ENCODE measurements at places on chromosomes 7 and 10.
A peak's percentile ranks its signal among the peaks of the same experiment; 100 is the strongest.

DNA sequence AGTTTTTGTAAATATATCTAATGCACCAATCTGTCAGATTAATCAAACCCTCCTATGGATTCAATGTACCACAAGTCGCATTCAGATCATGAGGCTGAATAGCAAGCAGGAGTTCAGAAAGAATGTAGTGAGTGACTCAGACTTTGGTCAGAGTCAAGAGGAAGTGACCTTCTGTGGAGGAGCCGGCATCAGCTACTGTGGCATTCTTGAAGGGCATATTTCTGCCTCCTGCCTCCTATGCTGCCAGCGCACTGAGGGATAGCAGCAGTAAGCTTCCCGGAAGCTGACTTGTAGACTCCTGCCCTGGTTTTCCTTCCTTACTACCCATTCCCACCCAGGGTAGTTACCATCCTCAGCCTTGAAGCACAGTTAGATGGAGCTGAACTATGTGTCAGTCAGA, 867.5 kb downstream of the NRG3 start:
- DNase-seq, result peak; percentile 57

DNA sequence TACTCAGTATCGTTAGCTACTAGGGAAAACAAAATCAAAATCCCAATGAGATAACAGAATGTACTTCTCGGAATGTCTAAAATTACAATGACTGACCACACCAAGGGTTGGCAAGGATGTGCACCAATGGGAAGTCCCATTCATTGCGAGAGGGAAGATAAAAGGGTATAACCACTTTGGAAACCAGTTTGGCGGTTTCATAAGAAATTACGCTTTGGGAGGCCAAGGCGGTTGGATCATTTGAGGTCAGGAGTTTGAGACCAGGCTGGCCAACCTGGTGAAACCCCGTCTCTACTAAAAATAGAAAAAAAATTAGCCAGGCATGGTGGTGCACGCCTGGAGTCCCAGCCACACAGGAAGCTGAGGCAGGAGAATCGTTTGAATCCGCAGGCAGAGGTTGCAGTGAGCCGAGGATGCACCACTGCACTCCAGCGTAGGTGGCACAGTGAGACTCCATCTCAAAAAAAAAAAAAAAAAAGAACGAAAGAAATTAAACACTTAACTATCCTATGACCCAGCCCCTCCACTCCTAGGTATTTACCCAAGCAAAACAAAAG, 7.6 kb downstream of the HACD1 start:
- no peak for DNase-seq

- no peak for DNase-seq
Measured at GRCh38 chr10:85849315-85849714, 517.3 kb downstream of the GRID1 start.

GRCh38 chr10:132705173-132705572, 80.8 kb downstream of the NKX6-2 start:
- no peak for DNase-seq

GRCh38 chr7:34083440-34083839, 178.1 kb downstream of the BMPER start:
- no peak for DNase-seq

DNA sequence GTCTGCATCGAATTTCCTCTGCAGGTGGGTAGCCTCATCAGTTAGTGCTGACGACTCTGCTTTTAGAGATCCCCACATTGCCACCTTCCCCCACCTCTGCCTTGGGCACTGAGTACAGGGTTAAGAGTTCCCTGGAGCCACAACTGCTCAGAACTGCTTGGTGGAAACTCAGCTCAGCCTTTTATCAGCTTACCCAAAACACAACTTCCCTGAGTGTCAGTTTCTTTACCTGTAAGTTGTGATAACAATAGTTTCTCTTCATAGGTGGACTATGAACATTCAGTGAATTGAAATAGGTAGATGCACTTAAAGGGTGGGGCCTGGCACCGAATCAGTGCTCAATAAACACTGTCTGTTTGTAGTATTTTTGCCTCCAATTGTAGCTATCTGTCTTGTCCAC, 11.3 kb downstream of the ASB13 start:
- no peak for DNase-seq

GRCh38 chr7:27130540-27131389, at the start of gene HOXA4:
HOXA4 (minus strand) TSS chr7:27130757; CDS start chr7:27130733, 24 bp downstream.
- DNase-seq, result peak; percentile 89

- DNase-seq, result no peak
Measured at GRCh38 chr10:84862551-84862950, 534.2 kb downstream of the CCSER2 start.

DNA sequence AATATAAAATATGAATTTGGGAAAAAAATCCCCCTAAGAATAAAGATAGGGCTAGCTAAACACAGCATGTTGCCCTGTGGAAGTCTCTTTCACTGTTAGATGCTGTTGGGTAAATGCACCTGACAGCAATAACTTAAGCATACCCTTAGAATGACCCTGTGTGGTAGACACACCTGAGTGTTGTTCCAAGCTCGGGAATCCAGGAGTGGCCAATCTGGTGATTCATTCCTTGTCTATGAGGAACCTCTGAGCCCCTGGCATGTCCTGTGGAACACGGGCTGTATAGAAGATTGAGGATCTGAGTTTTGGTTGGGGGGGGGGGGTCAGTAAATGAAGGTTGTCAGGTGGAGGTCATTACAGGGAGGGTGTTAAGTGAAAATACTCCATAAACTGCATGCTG, 730.0 kb upstream of the IGFBP3 start:
- DNase-seq, result no peak

DNA sequence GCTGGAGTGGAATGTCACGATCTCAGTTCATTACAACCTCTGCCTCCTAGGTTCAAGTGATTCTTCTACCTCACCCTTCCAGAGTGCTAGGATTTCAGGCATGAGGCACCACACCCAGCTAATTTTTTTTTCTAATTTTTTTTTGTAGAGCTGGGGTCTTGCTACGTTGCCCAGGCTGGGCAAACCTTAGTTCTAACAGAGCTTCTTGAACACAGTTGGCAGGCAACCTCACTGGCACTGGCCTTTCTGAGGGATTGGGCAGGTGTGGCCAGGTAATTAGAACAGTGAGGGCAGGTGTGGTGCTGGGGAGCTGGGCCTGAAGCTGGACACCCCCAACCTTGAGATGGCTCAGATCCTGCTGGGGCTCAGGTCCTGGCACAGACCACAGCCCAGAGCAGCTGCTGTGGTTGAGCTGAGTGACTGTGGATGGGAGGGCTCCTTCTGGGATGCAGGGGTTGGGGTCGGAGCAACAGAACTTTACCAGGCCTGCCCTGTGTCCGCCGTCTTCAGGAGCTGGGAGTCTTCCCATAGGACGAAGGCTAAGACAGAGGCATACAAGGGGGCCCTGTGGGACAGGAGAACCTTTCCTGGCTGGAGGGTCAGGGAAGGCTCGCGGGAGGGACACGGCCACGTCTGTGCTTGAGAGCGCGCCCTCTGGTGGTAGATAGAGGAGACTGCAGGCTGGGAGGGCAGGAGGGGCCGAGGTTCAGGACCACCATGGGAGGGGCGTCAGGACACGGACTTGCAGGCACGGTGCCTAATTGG, 48.2 kb downstream of the COL26A1 start:
- no peak for DNase-seq

- DNase-seq, result no peak
Measured at GRCh38 chr7:44712012-44712411, 36.6 kb upstream of the ZMIZ2 start.

GRCh38 chr7:142800088-142800487, 29.3 kb downstream of the PRSS2 start:
- DNase-seq, result no peak

- no peak for DNase-seq
Measured at GRCh38 chr7:106572394-106573124, 88.4 kb downstream of the CCDC71L start.

GRCh38 chr10:69730251-69731156, 71.2 kb upstream of the COL13A1 start:
- DNase-seq, result peak; percentile 43

GRCh38 chr7:2923291-2923781, 79.2 kb upstream of the GNA12 start:
- DNase-seq, result no peak

- no peak for DNase-seq
Measured at GRCh38 chr7:100477871-100478267, 1.1 kb downstream of the TSC22D4 start.

GRCh38 chr10:3354174-3354900, 181.8 kb upstream of the PITRM1 start:
- DNase-seq, result no peak

DNA sequence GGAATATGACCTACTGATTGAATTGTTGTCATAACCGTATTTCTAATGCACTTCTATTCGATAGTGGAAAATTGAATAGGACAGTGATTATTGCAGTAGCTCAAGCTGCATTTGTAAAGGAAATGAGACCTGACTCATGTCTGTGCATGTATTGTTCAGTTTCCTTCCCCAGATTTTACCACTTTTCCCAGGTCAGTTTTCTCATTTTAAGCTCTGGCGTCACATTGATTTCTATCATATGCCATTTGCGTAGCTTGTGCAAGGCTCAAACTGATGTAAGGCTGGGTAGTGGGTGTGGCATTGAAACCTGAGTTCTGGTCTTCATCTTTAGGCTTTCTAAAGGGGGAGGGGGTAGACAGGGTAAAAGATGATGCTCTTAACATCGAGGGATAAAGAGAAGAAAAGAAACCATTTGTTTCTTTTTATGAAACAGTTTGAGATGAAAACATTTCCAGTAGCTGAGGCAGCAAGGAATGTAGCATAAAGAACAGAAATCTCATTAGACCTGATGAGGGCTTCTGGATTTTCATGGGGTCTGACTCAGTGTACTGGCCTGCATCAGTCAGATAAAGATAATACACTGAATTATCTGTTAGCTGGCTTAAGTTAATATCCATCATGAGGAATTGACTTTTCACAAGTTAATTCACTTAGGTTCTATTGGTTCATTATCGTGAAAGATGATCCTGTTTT, 182.3 kb upstream of the CDCA7L start:
- DNase-seq, result no peak

GRCh38 chr10:116696919-116697318, 45.4 kb downstream of the HSPA12A start:
- DNase-seq, result no peak

DNA sequence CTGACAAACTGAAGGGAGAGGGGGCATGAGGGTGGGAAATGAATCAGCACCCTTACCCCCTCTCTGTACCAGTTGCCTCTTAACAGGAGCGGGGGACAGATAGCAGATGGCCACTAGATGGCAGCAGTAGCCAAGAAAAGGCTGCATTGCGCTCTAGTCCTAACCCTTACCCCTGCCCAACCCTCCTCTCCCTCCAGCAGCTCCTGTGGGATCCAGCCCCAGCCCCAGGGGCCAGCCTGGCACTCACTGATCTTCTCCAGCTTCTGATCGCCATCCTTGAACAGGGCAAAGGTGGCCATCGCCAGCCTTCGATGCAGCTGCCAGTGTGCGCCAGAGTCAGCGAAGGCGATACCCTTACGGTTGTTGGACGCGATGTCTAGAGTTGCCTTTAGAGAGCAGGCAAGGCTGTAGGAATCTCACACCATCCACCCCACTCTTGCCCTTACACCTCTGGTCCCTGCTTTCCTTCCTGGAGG, 2.2 kb downstream of the CYP17A1 start:
- DNase-seq, result peak; percentile 66

GRCh38 chr10:283916-284356, 148.7 kb downstream of the ZMYND11 start:
- no peak for DNase-seq

GRCh38 chr7:109456116-109456515, 886.4 kb downstream of the DNAJB9 start:
- DNase-seq, result no peak

- no peak for DNase-seq
Measured at GRCh38 chr10:22623633-22624253, 90.6 kb downstream of the PIP4K2A start.

- no peak for DNase-seq
Measured at GRCh38 chr10:90905925-90906324, 15.0 kb downstream of the ANKRD1 start.

DNA sequence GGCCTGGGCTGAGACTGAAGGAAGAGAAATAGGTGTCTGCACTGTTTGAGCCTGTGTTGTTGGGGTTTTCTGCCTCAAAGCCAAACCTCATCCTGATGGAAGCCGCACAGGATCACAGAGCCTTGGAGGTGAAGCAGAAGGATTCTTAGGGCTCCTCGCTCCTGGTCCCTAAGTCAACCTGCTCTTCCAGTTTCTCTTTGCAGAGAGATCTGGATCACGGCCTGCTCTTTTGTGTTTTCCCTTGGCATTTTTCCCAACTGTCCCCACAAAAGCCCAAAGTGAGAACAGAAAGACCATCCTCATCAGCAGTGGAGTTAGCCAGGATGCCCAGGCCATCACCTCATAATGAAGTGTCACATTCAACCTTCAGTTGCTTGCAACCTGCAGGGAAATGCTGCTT, 20.3 kb upstream of the PPIA start:
- DNase-seq, result no peak

- peak; percentile 42 for DNase-seq
Measured at GRCh38 chr10:30701451-30702173, 72.1 kb upstream of the LYZL2 start.

DNA sequence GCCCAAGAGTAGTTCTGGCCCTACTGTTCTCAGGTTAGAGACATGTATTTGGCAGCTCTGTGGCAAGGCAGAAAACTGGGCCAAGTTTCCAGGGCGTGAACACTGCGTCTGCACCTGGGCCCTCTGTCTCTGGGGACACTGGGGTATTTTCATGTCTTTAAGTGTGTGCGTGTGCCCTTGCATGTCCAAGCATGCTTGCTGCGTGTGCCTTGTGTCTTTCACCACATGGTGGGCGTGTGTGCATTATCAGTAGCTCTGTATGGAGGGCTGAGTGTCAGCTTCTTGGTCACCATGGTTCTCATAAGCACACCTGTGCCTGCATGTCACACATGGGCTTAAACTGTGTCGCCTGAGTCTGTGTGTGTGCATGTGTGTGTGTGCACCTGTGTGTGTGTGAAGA, 69.3 kb downstream of the HIPK2 start:
- DNase-seq, result no peak

- DNase-seq, result no peak
Measured at GRCh38 chr7:144784943-144785342, 50.9 kb downstream of the TPK1 start.

- no peak for DNase-seq
Measured at GRCh38 chr10:119981826-119982225, 89.3 kb downstream of the SEC23IP start.

DNA sequence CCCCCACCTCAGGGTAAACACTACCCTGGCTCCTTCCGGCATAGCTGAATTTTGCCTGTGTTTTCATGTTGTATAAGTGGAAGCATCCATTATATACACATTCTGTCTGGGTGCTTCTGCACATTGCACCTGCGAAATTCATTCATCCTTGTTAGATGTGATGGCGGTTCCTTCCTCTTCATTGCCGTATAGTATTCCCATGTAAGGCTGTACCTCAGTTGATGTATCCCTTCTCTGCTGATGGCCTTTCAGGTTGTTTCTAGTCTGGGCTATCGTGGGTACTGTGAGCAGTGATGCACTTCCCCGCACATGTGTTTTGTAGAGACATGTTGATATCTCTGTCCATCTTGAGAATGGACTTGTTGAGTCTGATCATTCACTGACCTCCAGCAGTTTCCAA, 28.9 kb downstream of the ELFN1 start:
- DNase-seq, result no peak

DNA sequence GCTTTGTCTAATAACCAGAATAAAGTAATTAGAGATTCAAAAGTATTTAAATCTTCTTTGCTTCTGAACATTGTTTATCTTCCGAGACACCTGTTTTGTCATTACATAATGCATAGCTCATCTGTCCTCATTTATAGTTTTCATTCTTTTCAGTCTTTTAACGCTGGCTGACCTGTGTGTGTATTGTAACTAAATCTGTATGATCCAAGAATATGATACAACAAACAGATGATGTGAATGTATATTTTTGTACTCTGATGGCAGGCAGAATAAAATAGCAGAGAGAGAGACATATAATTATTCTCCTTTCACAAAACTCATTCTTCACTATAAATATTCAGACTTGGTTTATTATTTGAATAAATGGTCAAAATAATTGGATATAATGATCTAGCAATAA, 80.6 kb downstream of the ORC5 start:
- no peak for DNase-seq

- no peak for DNase-seq
Measured at GRCh38 chr10:68001000-68001399, 74.1 kb downstream of the HERC4 start.

All from AG10803 (cell line).